ELR (cell line): ENCODE measurements at places on chromosomes 4 and X.

GRCh38 chr4:184655889-184656869 is 6.6 kb downstream of the PRIMPOL start:
- no peak for DNase-seq

- DNase-seq: peak; percentile 45
Observed at GRCh38 chrX:100864657-100865391, 9.3 kb downstream of the NOX1 start.

DNA sequence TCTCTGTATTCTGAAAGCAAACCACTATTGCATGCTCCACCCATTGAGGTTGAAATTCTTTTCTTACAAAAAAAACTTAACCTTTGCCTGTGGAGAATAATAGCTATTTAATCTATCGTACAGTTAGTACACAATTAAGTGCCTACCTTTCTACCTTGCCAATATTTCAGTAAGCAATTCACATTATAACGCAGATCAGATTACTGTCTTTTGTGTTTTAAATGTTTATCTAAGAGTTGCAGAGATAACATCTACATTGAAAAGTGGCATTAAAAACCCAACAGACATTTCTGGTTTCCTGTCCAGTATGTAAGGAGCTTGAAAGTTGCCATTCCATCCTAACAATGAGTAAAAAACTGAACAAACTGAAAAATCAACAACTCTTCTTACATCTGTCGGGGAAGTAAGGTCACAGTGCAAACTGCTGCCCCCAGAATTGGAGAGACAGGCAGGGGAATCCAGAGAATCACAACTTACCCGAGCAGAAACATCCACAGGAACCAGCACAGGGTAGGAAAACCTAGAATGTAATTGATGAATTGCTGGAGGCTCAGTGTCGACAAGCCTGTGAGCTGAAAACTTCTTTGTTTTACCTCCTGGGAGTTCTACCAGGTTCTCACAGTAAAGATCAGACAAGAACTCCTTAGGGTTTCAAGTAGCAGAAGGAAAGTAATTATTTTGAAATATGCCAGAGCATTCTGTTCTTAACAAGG is 27.3 kb upstream of the ACSL4 start:
- DNase-seq: no peak

- DNase-seq: no peak
Observed at GRCh38 chrX:137823257-137823656, 257.3 kb downstream of the ZIC3 start.

- DNase-seq: no peak
Observed at GRCh38 chrX:134653835-134654234, 4.4 kb downstream of the PLAC1 start.

GRCh38 chr4:32658019-32658418 is 1937.8 kb downstream of the PCDH7 start:
- DNase-seq: no peak

DNA sequence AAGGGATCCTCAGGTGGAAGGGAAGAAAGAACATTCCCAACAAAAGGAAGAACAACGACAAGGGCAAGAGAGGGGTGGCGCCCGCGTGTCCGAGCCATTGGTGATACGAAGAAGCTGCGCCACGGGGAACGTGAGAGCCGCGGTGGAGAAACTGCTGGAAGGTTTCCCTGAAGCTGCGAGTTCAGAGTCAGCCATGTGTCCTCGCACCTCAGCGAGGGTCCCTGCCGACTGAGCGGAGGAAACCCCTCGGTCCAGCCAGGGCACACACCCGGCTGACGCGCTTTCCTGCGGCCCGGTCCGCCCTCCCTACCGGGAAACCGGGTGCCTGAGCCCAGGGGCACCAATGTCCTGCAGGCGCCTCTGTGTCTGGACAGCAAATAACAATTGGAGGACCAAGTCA is 18.0 kb downstream of the IRF2 start:
- no peak for DNase-seq

- no peak for DNase-seq
Observed at GRCh38 chrX:129568349-129568748, 28.3 kb downstream of the OCRL start.

GRCh38 chr4:13601048-13601447 is 26.5 kb downstream of the BOD1L1 start:
- no peak for DNase-seq

- DNase-seq: no peak
Observed at GRCh38 chrX:63817696-63818095, 32.7 kb upstream of the ARHGEF9 start.

- DNase-seq: no peak
Observed at GRCh38 chrX:68834371-68835103, 5.7 kb downstream of the EFNB1 start.

- DNase-seq: no peak
Observed at GRCh38 chr4:182655340-182655739, 261.8 kb downstream of the DCTD start.

GRCh38 chr4:151297170-151297569 is 20.2 kb downstream of the PRSS48 start:
- DNase-seq: no peak

- no peak for DNase-seq
Observed at GRCh38 chrX:133090236-133090809, 6.6 kb downstream of the USP26 start.

GRCh38 chr4:44996276-44996845 is 270.0 kb upstream of the GNPDA2 start:
- DNase-seq: no peak

GRCh38 chr4:144594471-144594986 is 51.4 kb upstream of the HHIP start:
- no peak for DNase-seq

DNA sequence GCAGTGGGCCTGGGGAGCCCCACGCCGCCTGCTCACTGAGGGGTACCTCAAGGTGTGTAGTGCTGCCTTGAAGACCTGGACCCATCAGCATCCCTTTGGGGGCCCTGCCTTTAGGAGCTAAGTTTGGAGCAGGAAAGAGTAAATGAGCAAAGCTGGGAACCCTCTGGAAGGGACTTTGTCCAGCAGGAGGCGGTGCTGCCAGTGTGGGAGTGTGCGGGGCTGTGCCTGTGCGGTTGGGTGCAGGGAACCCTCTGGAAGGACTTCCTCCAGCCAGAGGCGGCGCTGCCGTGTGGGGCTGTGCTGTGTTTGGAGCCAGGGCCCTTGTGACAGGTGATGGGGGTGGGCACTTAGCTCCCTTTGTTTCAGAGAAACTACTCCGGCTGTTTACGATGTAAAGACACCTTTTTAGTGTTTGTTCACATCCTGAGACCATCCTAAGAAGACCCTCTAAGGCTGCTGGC is 25.8 kb downstream of the RGS12 start:
- DNase-seq: no peak

DNA sequence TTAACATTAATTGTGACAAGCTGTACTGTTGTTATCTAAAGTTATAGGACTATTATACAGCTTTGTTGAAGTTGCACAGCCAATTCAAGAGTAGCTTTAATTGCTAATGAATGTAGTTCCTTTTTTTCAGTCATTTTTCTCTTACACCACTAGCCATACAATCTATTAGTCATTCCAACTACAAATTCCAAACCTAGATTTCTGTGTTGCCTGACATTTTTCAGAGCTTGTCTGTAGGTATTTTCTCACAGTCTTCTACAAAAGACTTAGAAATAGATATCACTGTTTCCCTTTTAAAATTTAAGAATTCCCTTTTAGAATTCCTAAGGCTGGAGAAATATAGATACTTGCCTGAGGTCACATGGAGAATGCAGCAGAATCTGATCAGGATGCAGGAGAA is 307.0 kb upstream of the HS3ST1 start:
- DNase-seq: no peak

DNA sequence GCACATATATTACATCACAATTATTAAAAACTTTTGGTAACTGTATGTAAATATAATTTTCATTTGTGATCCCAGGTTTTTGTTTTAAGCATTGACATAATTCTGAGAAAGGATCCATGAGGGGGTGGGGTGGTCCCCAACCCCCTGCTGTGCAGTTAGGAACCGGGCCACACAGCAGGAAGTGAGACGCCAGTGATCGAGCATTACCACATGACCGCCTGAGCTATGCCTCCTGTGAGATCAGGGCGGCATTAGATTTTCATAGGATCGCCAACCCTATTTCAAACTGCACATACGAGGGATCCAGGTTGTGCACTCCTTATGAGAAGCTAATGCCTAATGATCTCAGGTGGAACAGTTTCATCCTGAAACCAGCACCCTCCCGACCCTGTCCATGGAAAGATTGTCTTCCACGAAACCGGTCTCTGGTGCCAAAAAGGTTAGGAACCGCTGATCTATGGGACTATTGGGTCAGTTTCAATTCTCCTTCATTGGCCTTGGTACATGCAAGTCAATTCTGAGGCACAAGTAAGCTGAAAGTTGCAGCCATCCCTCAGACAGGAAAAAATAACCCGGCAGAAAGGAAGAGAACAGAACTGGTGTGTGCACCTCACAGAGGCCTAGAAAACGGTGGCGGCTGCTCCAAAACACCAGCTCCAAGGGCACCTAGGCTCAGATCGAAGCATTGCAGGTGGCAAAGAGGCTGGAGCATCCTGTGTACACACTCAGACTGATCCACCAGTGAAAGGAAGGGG is 7.0 kb upstream of the TMSB4X start:
- DNase-seq: no peak

GRCh38 chr4:37389967-37390580 is 145.5 kb downstream of the NWD2 start:
- DNase-seq: peak; percentile 63

DNA sequence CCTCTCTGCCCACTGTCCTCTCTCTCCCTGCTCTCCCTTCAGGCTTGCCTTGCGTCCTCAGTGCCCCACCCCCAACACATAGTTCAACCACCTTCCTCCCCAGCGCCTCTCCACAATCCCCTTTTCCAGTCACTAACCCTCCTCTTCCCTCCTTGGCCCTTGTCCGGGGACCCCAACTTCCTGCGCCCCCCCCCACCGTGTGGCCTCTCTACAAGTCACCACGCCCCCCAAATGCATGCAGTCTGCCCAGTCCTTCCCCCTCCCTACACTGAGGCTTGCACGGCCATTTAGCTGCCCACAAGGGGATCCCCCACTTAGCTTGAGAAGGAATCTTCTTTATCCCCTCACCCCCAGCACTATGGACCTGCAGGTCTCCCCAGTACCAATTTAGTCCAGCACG is 569 bp downstream of the CXCR3 start:
- no peak for DNase-seq

DNA sequence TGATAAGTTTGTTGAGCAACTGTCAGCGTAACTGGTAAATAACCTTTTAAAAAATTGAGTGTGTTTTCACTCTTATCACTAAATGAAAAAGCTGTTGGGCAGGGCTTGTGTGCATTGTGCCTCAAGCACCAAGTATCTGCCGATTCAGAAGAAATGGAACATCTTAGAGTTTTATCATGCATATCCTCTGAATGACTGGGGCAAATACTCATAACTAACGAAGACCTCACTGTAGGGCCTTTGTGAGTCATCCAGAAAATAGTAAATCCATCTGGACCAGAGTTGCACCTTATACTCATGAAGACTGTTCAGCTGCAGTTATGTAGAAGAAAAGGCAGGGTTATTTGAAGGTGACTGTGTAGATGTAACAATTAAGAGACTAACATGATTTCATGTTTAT is 222.1 kb downstream of the CAMK2D start:
- peak; percentile 86 for DNase-seq

DNA sequence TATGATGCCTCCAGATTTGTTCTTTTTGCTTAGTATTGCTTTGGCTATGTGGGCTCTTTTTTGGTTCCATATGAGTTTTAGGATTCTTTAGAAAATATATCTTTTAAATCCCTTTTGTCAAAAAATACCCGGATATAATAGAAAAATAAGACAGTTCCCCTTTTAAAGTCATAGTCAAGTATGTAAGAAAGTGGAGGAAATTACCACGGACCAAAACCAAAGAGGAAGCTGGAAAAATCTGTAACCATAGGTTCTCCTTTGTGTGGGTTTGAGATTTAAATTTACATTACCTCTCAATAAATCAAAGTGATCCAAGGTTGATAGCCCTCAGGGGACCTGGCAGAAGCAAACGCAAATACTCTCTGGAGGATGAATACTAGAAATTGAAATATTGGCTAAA is 58.3 kb upstream of the PACRGL start:
- no peak for DNase-seq

- no peak for DNase-seq
Observed at GRCh38 chrX:3449287-3449686, 102.8 kb upstream of the MXRA5 start.

- DNase-seq: no peak
Observed at GRCh38 chr4:17373666-17374065, 138.2 kb downstream of the QDPR start.

DNA sequence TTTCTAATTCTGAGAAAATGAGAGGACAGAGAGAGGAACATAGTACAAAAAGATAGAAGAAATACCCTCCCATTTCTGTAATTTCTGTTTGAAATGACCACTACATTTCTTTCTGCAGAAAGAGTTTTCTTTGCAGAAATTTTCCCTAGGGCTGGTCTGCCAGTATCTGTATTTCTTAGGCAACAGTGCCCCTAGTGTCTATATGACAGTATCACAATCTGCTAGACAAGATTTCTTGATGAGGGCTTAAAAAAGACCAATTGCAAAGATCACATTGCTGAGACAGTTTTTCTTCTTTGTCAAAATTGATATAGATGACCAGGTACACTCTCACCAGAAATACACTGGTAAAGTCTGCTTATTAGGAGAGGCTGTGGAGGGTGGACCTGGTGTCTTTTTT is 81.0 kb upstream of the ZDHHC15 start:
- peak; percentile 24 for DNase-seq

DNA sequence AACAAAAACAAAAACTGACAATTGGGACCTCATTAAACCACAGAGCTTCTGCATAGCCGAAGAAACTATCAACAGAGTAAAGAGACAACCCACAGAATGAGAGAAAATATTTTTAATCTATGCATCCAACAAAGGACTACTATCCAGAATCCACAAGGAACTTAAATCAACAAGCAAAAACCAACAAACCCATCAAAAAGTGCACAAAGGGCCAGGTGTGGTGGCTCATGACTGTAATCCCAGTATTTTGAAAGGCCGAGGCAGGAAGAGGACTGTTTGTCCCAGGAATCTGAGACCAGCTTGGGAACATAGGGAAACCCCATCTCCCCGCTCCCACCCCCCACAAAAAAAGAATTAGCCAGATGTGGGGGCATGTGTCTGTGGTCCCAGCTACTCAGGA is 10.7 kb downstream of the C4orf51 start:
- DNase-seq: no peak

GRCh38 chr4:185394568-185395237 is 1.0 kb downstream of the LRP2BP start:
- peak; percentile 63 for DNase-seq

DNA sequence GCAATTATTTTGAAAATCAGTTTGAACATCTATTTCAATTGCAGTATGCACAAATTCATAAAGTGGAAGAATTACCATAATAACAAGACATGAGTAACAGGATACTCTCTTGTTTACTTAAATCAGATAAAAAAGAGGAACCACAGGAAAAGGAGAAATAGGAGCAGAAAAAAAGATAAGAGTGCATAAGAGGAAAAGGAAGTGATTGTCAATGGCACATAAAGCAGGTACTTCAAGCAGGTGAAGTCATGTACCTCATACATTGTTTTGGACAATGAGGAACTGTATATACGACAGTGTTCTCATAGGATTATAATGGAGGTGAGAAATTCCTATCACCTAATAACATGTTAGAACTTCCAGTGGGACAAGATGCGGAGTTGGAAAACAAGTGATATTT is 334.5 kb upstream of the PCDH7 start:
- DNase-seq: peak; percentile 28

GRCh38 chrX:130688360-130688759 is 214.6 kb downstream of the ENOX2 start:
- no peak for DNase-seq
